ENCODE measurements at places on chromosomes 5 and 9.

GRCh38 chr5:78811121-78811817 lies 162.7 kb upstream of the LHFPL2 start:
- DNase-seq, result no peak

- DNase-seq, result no peak
Observed at GRCh38 chr9:979983-980382, 3.5 kb downstream of the DMRT3 start.

GRCh38 chr5:58615972-58616371 lies 33.1 kb downstream of the RAB3C start:
- no peak for DNase-seq

DNA sequence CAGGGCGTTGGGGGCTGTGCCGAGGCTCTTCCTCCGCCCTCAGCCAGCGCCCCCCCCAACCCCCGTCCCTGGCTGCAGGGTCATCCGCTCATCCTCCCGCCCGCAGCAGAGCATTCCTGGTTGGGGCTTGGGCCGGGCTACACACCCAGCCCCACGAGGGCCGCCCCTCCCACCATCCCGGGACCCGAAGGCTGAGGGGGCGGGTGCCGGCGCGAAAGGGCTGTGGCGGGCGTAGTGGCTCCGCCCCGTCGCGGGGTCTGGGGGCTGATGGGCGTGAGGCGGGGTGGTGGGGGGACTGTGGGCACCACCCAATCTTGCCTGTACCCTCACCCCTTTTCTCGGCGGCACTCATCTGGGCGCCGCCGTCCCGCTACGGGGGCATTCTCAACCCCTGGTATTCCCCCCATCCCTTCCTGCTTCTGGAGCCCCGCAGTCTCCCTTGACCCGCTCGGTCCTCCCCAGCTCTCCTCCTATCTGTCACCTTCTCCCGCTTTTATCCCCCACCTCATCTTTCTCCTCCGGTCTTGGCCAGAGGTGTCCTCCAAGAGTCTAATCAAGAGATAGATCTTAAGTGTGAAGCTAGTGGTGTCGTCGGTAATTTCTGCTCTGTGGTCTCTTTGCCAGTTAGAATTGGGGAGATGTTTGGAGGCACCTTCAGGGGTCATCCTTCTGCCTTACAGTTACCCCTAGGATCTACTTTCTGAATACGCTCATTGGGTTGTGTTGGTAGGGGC lies 1.6 kb downstream of the FER start:
- DNase-seq, result no peak

GRCh38 chr9:134357631-134358025 lies 31.4 kb downstream of the RXRA start:
- DNase-seq, result no peak

- DNase-seq, result no peak
Observed at GRCh38 chr5:72529383-72529782, 22.2 kb upstream of the ZNF366 start.

DNA sequence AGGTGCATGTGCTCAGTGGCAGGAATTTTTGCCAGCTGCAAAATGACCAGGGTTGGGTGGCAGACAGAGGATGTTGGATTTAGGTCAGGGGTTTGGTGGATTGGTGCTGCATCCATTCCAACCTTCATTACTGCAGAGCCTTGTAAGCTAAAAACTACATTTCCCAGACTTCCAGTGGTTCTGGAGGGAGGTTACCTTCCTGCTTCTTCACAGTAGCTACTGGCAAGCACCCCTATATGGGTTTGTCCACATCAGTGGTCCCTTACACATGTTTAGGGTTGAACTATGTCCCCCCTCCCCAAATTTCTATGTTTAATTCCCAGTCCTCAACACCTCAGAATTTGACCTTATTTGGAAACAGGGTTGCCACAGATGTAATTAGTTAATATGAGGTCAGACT lies 20.7 kb upstream of the IL17B start:
- no peak for DNase-seq

- DNase-seq, result no peak
Observed at GRCh38 chr9:2559192-2560152, 62.1 kb upstream of the VLDLR start.

- no peak for DNase-seq
Observed at GRCh38 chr9:75213765-75214164, 125.5 kb downstream of the OSTF1 start.

GRCh38 chr5:73170522-73170921 lies 2.5 kb upstream of the TMEM174 start:
- no peak for DNase-seq

DNA sequence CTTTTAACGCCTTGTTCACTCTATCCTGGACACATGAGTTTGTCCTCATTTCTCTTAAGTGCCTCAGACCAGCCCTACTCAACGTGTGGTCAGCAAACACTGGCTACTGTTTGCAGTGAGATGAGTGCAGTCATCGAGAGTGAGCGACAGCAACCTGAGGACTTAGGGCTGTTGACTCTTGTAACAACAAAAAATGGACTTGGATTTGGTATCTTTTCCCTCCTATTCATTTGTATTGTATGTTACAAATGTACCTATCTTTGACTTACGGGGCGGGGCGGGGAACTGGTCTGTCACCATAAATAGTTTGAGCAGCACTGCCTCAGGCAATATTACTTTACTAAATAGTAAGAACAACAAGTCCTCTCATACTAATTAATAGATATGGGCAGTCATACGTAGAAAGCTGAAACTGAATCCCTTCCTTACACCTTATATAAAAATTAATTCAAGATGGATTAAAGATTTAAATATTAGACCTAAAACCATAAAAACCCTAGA lies 84.1 kb downstream of the TLE1 start:
- no peak for DNase-seq

GRCh38 chr5:30768056-30768690 lies 425.3 kb upstream of the CDH6 start:
- DNase-seq, result no peak

GRCh38 chr5:18752317-18752716 lies 1118.1 kb downstream of the TAF11L14 start:
- DNase-seq, result no peak

Data from activated CD4-positive, alpha-beta T cell treated with anti-CD3 and anti-CD28 coated beads for 1 hour (primary cell).